ENCODE measurements at places on chromosomes 3 and 15.
A peak's percentile ranks its signal among the peaks of the same experiment; 100 is the strongest.

DNA sequence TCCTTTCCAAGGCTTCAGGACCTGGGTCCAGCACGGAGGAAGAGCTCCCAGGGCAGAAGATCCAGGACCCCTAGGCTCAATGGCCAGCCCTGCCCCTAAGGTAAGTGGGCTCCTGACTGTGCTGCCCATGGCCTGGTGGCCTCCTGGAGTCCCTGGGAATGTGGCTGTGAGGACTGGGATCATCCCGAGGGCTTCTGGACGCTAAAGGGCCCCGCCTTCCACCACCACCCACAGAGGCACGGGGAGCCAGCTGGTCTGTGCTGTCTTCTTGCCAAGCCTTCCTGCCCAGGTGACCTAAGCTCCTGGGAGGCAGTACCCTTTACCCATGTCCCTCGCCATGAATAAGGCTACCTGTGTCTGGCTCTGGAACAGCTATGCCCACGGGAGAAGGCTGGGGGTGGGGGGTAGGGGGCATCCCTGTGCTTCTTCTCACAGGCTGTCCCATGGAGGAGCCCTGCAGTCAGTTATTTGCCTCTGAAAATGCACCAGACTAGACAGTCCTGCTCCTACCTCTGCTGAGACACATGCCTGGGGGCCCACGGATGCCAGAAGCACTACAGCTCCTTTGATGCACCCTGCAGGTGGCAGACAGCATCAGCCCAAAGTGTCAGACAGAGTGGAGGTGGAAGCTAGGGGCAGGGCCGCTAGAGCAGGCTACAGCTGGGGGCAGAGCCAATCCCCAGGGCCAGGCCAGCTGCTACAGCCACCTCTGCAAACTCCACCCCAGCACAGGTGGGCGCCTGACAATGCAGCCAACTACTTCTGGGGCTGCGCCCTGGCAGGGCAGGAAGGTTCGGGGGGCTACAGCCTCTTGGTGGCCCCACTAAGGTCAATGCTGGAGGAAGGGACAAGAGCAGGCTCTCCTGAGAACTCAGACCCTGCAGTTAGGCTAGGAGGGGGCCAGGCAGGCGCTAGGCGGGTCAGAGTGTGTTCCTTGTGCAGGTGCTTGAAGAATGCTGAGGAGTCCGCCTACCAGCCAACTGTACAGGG lies 90.9 kb downstream of the SEC22A start:
- DNase-seq = no peak

DNA sequence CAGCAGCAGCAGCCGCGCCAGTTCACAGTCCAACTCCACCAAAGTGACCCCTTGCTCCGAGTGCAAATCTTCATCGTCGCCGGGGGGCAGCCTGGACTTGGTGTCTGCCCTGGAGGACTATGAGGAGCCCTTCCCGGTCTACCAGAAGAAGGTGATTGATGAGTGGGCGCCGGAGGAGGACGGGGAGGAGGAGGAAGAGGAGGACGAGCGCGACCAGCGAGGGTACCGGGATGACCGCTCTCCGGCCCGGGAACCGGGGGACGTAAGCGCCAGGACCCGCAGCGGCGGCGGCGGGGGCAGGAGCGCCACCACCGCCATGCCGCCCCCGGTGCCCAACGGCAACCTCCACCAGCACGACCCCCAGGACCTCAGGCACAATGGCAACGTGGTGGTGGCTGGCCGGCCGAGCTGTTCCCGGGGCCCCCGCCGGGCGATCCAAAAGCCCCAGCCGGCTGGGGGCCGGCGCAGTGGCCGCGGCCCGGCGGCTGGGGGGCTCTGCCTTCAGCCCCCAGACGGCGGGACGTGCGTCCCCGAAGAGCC lies 224.1 kb upstream of the IL12A start:
- no peak for DNase-seq

- DNase-seq = no peak
Observed at GRCh38 chr3:16433701-16434151, 79.8 kb downstream of the RFTN1 start.

DNA sequence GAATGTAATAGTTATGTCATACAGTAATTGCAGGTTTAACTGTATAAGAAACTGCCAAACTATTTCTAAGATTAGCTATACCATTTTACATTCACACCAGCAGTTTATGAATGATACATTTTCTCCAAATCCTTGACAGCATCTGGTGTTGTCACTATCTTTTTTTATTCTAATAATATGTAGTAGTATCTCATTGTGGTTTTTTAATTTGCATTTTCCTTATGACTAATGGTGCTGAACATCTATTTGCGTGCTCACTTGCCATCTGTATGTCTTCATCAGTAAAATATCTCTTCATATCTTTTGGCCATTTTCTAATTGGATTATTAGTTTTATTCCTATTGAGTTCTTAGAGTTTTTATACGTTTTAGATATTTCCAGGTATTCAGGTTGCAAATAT lies 994.0 kb upstream of the SEMA6D start:
- DNase-seq = no peak

DNA sequence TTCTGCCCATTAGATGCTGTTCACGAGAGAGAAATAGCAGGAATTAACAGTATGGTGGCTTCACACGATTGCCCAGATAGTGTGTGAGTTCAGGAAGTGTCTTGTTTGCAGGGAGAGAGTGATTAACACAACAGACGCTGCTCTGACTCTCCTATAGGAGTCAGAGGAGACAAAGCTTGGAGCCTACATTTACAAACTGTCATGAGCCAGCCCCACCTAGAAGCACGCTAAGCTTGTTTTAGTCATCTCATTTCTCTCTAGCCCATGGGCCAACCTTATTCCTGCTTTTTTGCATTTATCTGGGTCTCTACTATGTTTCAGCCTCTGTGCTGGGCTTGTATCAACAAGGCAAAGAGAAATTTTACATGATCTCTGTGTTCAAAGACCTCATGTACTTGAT lies 128.3 kb upstream of the BFSP2 start:
- DNase-seq = peak; percentile 14

DNA sequence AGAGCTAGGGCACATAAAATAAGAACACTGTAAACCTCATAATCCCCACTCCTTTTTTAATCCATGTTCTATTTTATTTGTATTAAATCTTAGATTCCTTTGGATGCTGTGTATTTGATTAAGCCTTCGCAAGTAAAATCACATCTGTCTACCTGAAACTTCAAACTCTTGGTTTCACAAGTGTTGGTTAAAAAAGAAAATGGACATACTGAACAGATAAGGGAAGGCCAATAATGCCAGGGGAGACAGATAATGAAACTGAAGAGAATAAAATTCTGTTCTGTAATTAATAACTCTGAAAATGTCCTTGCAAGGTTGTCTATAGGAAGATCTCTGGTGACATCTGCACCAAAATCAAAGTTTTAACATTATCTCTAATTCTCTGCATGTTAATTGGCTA lies 114.2 kb downstream of the ULK4 start:
- no peak for DNase-seq

DNA sequence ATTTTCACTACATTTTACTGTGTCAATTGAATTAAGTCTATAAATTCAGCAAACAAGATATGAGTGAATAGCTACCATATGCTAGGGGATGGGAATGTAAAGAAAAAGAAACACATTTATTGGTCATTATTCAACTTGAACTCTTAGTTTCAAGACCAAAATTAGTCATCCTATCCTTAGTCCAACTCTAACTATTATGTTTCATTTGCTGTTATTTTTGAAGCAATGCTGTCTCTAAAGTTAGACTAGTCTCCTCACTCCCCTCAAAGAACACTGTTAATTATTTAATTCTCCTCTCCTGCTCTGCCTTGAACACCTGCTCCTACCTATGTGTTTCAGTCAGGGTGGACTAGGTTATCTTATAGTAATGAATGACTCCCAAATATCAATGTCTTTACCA lies 920.9 kb downstream of the TUSC7 start:
- no peak for DNase-seq

DNA sequence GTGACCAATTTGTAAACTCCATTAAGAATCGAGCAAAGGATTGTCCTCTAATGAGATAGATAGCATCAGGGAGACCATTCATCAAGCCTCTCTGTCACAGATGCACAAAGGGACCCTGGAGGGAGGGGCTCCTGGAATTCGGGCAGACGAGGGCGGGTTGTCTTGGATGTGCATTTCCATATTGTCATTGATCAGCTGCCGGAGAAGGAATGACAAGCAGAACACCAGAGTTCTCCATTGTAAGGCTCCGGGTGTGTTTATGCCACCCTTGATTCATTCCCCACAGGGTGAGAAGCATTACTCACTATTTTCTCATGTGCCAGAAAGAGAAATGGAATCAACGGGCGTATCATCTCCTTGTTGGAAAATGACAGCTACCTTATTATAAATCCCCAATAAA lies 167.5 kb downstream of the EBLN2 start:
- no peak for DNase-seq

- DNase-seq = no peak
Observed at GRCh38 chr15:90131848-90132247, 29.6 kb upstream of the IDH2 start.

DNA sequence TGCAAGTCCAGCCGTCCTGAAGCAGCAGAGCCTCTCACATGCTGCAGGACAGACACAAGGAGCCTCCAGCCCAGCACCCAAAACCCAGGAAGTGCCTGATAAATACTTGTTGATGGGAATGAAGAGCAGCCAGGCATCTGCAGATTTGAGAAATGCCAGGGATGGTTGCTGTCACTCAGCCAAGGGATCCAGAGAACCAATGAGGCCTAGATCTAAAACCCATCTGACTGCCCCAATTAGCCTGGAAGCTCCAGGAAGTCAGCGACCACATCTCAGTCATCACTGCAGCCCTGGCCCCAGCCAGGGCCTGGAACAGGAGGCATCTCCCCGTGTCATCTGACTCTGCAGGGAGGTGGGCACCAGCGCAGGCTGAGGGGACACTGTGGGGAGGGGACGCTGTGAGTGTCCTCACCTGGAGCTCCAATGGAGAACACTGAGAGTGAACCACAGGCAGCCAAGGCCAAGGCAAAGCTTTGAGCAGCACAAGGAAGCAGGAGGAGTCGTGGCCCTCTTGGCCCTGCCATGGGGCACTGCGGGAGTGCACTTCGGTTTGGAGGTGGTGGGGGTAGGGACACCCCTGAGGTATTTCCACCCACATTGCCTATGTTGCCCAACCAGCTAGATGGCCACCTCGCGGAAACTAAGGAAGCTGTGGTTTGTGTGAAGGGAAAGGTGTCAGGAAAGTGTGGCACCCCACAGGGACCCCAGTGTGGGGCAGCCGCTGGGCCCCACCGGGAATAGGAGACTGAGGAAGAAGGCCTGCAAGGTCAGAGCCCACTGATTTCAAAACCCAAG lies 229.5 kb downstream of the VPS13C start:
- no peak for DNase-seq

GRCh38 chr15:45522328-45523165 lies at the start of gene SLC30A4:
TSS of gene SLC30A4 (minus strand) at chr15:45522755. CDS start at chr15:45522354, 401 bp downstream.
- no peak for DNase-seq
